ENCODE measurements at places on chromosomes 13 and 19.

GRCh38 chr19:11247391-11247790, 8.0 kb downstream of the ANGPTL8 start:
- DNase-seq, result no peak

DNA sequence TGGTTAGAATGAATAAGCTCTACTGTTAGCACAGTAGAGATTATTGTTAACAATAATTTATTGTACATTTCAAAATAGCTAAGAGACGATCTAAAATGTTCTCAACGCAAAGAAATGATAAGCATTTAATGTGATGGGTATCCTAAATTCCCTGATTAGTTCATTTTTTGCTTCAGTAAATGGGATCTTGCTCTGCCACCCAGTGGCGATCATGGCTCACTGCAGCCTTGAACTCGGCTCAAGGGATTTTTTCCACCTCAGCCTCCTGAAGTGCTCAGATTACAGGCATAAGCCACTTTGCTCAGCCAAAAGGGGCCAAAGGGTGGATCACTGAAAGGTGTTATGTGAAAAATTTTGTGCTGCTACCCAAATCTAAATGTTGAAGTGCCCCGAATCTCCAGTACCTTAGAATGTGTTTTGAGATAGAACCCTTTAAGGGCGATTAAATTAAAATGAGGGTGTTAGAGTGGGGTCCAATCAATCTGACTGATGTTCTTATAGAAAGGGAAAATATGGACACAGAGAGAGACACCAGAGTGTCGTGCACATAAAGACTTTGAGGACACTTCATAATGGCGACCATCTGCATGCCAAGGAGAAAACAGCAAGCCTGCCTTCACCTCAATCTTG, 31.5 kb upstream of the ZNF766 start:
- peak; percentile 20 for DNase-seq

DNA sequence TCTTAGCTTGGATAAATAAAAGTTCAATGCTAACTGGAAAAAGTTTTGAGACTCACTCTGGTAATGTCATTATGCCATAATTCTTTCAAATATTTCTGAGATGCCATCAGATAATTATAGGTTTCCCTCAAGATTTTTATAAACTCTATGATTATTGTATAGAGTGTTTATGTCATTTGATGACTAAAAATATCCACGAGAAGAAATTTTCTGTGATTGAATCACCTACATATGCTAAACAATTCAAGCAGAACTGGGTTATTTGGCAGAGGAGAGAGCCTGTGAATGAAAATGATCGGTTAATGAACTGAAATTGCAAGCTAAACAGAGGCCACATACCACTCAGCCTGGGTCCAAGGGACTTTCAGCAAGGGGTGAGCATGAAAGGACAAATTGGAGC, 92.6 kb upstream of the TSC22D1 start:
- DNase-seq, result no peak

DNA sequence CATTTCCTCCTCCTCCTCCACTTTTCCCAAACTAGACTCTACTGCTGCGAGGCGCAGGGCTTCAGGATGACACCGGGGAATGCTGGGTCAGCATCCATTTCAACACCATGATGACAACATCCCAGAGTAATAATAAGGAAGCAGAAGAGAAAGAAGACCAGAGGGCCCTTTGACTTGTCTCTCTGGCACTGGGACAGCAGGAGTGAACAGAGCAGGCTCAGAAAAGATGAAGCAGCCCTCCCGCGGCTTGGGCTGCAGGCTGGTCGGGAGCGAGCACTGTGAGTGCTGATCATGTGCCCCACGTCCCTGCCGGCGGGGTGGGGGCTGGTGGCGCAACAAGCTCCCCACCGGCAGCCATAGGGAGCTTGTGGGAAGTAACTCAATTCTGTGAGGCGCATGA, 30.5 kb downstream of the RANBP3 start:
- no peak for DNase-seq

- DNase-seq, result no peak
These were observed 140.2 kb downstream of the ZNF536 start for GRCh38 chr19:30512176-30513081.

- DNase-seq, result no peak
These were observed 9.6 kb downstream of the EFNB2 start for GRCh38 chr13:106525865-106526264.

- no peak for DNase-seq
These were observed 7.2 kb upstream of the CEACAM8 start for GRCh38 chr19:42601811-42602443.

GRCh38 chr13:97334690-97335089, 99.3 kb upstream of the RAP2A start:
- no peak for DNase-seq

- DNase-seq, result no peak
These were observed 11.0 kb upstream of the ZNF792 start for GRCh38 chr19:34975056-34975455.

GRCh38 chr19:18291019-18291524, 9.7 kb upstream of the JUND start:
- no peak for DNase-seq

- no peak for DNase-seq
These were observed 41.7 kb downstream of the GGACT start for GRCh38 chr13:100546713-100547405.

- DNase-seq, result no peak
These were observed 81.8 kb downstream of the GPR12 start for GRCh38 chr13:26678796-26679195.

GRCh38 chr19:4776436-4777211, 14.9 kb upstream of the FEM1A start:
- DNase-seq, result no peak

GRCh38 chr13:110151462-110151861, 155.5 kb downstream of the COL4A1 start:
- DNase-seq, result no peak

DNA sequence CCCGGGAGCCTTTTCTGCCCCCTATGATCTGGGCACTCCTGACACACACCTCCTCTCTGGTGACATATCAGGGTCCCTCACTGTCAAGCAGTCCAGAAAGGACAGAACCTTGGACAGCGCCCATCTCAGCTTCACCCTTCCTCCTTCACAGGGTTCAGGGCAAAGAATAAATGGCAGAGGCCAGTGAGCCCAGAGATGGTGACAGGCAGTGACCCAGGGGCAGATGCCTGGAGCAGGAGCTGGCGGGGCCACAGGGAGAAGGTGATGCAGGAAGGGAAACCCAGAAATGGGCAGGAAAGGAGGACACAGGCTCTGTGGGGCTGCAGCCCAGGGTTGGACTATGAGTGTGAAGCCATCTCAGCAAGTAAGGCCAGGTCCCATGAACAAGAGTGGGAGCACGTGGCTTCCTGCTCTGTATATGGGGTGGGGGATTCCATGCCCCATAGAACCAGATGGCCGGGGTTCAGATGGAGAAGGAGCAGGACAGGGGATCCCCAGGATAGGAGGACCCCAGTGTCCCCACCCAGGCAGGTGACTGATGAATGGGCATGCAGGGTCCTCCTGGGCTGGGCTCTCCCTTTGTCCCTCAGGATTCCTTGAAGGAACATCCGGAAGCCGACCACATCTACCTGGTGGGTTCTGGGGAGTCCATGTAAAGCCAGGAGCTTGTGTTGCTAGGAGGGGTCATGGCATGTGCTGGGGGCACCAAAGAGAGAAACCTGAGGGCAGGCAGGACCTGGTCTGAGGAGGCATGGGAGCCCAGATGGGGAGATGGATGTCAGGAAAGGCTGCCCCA, 8.5 kb upstream of the CEACAM7 start:
- no peak for DNase-seq

DNA sequence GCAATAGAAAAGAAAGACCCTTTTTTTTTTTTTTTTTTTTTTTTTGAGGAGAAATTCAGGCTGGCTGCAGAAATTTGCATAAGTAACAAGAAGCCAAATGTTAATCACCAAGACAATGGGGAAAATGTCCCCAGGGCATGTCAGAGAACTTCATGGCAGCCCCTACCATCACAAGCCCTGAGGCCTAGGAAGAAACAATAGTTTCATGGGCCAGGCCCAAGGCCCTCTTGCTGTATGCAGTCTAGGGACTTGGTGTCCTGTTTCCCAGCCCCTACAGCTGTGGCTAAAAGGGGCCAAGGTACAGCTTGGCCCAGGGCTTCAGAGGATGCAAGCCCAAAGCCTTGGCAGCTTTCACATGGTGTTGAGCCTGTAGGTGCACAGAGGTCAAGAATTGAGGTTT, 88.4 kb upstream of the TPP2 start:
- no peak for DNase-seq

DNA sequence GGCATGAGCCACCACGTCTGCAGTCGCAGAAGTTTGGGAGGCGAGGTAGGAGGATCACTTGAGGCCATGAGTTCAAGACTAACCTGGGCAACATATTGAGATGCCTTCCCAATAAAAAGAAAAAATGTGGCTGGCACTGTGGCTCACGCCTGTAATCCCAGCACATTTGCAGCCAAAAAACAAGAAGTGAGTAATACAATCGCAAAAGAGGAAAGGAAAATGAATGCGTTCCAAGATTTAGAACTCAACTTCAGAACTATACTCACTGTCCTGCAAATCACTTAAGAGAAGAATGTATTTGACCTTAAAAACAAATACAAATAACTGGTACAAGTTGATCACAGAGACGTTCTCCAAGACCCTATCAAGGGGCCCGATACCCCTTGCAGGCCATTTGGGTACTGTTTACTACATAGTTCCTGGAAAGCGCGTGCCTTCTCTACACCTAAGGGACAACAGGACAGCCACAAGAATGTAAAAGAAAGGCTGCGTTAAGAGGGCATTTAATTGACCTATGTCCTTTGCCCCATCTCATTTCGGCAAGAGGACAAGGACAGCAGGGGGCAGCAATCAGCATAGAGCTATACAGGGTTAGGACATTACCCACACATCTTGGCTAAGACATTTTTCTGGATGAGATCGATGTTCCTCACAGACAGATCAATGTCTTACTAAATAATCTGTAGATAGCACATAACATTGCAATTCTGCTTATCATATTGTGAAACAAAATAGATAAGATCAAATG, 41.3 kb downstream of the FLT3 start:
- DNase-seq, result no peak

- DNase-seq, result no peak
These were observed 9.6 kb downstream of the C19orf25 start for GRCh38 chr19:1469255-1470054.

DNA sequence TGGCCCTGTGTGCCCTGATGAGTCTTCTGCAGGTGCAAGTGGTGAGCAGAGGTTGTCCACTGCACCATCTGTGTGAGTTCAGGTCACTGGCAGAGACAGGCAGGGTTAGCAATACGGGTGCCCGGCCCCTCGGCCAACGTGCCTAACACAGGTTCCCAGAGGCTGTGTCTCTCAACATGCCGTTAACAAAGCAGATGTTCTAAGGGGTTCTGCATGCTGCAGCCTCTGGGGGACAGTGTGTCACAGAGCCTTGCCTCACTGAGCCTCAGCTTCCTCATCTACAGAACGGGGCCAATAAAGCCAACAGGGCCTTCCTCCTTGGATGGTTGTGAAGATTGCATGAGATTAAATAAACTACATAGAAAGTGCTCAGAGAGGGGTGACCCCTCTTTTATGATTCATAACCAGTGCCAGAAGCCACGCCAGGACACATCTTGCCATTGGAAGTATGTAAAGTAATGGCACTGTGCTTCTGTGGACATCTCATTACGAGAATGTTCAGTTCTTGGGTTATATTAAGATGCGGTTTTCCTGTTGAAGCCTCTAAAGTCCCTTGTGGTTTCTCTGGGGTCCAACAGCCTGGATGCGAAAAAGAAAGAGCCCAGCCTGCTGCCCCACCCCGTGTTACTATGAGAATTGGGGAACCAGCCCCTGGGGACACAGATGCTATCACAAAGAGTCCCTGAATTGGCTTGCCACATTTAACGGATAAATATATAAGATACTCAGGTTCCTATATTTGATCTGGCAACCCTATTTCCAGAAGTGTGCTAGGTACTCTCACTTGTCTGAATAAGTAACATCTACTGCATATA, 11.2 kb upstream of the ARHGEF18 start:
- DNase-seq, result no peak

GRCh38 chr13:110715395-110716246, 2.1 kb downstream of the ING1 start:
- peak; percentile 95 for DNase-seq

GRCh38 chr19:52943884-52944643, 18.6 kb downstream of the ZNF816 start:
- DNase-seq, result no peak

GRCh38 chr13:88701551-88701950, 1030.4 kb downstream of the SLITRK5 start:
- no peak for DNase-seq

DNA sequence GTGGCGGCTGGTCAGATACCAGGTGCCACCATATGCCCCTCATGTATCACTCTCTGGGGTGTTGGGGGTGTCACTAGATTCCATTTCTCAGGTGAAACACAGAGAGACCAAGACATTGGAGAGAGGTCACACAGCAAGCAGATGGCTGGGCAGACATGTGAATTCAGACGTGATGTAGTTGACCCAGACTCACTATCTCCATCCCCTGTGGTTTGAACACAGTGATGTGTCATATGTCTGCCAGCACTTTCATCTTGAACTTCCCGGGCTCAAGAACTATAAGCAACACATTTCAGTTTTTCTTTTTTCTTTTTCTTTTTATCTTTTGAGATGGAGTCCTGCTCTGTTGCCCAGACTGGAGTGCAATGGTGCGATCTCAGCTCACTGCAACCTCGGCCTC, 16.1 kb upstream of the UPF1 start:
- no peak for DNase-seq

GRCh38 chr13:97540696-97541095, 106.7 kb downstream of the RAP2A start:
- no peak for DNase-seq

GRCh38 chr19:42412661-42413076, 14.5 kb downstream of the LIPE start:
- no peak for DNase-seq

GRCh38 chr13:94595950-94596574, at the start of gene TGDS:
Gene TGDS, minus strand, starts transcription at chr13:94596152. Its CDS starts 16 bp downstream, at chr13:94596136.
- peak; percentile 76 for DNase-seq

DNA sequence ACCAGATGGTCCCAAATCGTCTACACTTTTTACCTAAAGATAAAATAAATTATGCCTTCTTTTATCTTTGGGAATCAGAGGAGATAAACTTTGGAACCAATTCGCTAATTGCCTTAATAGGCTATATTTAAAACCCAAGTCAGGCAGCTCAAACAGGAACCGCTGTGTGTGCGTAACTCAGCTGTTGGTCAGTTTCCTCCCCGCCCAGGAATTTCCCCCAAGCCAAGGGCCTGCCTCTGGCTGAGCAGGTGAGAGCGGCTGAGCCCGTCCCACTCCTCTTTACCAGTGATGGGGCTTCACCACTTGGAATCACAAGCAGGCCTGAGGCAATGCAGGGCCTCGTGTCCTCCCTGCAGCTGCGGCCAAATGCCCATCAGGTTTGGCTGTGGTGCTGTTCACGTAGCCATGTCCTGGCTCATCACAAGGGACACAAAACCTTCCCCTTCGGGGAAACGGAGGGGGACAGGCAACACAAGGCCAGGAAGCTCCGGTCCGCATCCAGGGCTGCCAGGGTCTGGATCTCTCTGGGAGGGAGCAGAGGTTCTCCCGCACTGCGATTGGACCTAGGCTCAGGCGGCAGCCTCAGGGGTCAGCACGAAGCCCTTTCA, 503 bp upstream of the SLC7A9 start:
- no peak for DNase-seq

GRCh38 chr13:112227031-112227430, 149.1 kb upstream of the SPACA7 start:
- no peak for DNase-seq

All from stimulated activated CD8-positive, alpha-beta memory T cell treated with anti-CD3 and anti-CD28 coated beads, Interleukin-4, amount 100 ng/mL, for 4 hours (primary cell).